ENCODE measurements at places on chromosomes 12 and 14.

DNA sequence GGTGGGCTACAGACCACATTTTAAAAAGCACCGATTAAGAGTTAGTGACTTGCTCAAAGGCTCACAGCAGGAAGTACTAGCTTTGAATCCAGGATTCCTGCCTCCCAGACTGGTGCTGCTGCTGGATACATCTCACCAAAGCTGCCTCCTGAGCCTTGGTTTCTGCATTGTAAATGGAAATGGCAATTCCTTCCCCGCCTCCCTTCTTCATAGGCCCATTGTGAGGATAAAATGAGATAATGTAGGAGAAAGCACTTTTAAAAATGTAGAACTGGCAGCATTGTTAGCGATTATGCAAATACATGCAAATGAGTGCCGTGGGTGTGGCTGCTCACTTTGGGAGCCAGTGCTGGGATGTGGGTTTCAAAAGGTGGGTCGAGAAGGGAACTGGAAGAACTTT, 15.4 kb downstream of the PDE1B start:
- no peak for DNase-seq

GRCh38 chr14:46596236-46596635, 55.3 kb downstream of the RPL10L start:
- no peak for DNase-seq

- peak; percentile 79 for DNase-seq
Measured at GRCh38 chr12:24911271-24911791, 37.6 kb downstream of the BCAT1 start.

DNA sequence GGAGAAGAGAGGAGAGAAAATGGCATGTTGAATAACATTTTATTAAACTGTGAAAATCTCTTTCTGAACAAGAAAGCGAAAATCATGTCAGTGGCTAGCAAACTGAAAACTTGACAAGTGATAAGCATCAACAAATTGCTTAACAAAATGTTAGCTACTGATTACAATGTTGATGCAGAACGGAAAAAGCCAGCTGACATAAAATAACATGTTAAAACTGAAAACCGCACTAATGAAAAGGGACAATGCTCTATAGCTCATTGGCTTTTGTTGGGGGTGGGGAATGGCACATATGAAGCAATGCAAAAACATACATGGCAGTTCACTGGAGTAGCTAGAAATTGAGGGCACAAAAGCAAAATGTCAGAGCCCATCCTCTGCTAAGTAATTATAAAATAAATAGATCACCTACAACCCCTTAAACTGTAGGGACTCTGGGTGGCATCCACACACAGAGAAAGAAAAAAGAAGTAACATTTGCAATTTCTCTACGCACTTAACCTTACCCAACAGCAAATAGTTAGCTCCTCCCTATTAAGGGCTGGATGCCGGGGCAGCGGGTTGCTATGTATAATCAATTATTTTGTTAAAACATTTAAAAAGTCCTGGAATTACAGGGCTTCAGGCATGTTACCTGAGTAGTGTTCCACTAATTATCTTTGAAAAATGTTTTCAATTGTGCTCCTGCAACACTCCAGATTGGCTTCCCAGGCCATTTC, 129.2 kb upstream of the USP15 start:
- DNase-seq: no peak

- no peak for DNase-seq
Measured at GRCh38 chr14:26963711-26964110, 365.9 kb upstream of the NOVA1 start.

GRCh38 chr12:52495389-52495788, 2.3 kb upstream of the KRT6A start:
- DNase-seq: no peak

GRCh38 chr12:110073049-110073831, 24.9 kb upstream of the C12orf76 start:
- no peak for DNase-seq

DNA sequence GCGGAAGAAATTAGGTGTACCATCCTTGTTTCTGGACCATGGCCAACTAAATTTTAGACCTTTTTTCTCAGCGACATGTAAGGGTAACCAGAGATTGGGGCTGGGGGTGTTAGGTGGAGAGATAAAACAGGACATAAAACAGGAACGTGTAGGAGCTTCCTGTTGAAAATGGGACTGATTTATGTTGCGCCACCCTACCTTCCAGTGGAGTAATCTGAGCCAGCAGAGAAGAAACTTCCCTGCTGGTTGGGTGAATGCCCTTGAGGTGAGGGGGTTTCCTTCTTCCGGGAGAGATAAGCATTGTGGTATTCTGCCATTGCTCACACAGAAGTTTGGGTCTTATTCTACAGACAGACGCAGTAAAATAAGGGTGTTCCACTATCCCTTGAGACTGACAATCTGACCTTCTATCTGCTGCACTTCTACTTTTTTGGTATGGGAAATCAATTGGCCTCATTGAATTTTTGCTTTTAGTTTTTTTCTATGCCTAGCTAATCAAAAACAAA, 417.6 kb downstream of the PCNX1 start:
- no peak for DNase-seq

- DNase-seq: no peak
Measured at GRCh38 chr14:103016594-103016993, 40.8 kb downstream of the CDC42BPB start.

GRCh38 chr14:89117012-89117411, 292.6 kb downstream of the TTC8 start:
- no peak for DNase-seq

GRCh38 chr14:35140718-35141581, 18.6 kb downstream of the PRORP start:
- DNase-seq: no peak

DNA sequence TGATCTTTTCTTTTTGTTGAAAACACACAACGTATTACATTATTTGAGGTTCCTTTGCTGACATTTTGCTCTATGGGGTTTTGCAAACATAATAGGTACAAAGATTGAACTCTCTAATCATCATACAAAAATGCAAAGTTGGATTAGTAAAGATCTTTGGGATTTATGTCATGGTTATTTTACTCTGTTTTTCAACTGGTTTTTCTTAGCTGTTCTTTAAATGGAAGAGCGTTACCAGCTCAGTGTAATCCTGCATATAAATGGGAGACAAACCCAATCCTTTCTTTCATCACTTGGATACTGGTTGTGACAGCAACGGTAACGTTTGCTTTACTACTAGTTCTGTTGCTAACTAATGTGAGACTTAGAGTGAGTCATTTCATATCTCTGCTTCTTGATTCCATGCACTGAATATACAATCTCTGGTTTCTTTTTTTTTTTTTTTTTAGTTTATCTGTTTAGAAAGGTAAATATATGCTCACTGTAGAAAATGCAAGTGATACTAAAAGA, 104.9 kb upstream of the NOVA1 start:
- DNase-seq: no peak

- DNase-seq: no peak
Measured at GRCh38 chr14:95498622-95499353, 17.7 kb downstream of the SYNE3 start.

- peak; percentile 7 for DNase-seq
Measured at GRCh38 chr14:61973981-61974380, 211.8 kb downstream of the SNAPC1 start.

DNA sequence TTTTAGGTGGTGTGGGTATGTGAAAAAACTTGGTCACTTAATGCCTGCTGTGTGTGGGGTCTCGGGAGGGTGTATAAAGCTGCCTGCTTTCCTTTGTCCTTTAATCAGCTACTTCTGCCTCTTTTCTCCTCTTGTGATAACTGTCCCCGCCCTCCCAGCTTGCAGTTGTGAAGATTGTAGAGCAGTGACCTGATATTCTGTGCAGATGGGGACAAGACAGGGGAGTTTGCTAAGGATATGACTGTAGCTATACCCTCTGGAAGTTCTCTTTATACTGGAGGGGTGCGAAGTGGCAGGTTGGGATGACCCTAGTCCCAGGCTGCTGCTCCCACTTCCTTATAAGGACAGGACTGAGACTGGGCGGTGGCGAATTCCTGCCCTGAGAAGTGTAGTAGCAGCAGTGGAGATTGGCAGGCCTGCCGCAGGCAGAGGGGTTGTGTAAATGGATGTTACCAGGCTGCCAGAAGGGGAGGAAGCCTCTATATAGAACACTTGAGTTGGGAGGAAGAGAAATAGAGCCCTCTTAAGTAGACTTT, 835 bp downstream of the MYL6 start:
- peak; percentile 20 for DNase-seq

DNA sequence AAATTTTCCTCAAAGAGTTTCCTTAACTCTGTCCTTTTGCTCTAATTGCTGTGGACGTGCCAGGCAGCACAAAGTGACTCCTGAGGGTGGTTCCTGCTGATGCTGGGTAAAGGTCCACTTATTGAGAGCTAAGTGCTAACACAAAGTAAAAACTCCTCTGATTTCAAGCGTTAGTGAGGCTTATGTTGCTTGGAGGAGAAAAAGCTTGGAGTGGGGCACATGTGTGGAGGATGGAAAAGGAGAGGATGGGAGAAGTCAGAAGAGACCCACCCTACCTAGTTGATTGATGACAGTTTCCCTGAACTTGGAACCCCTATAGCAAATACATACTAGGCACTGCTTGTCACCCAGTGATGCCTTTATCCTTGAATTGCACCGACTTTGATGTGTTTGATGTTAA, 10.1 kb upstream of the SLC11A2 start:
- no peak for DNase-seq

DNA sequence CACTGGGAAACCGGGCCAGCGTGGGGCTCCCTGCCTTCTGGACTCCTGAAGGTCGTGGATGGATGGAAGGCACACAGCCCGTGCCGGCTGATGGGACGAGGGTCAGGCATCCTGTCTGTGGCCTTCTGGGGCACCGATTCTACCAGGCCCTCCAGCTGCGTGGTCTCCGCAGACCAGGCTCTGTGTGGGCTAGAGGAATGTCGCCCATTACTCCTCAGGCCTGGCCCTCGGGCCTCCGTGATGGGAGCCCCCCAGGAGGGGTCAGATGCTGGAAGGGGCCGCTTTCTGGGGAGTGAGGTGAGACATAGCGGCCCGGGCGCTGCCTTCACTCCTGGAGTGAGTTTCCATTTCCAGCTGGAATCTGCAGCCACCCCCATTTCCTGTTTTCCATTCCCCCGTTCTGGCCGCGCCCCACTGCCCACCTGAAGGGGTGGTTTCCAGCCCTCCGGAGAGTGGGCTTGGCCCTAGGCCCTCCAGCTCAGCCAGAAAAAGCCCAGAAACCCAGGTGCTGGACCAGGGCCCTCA, 26.9 kb downstream of the HIP1R start:
- no peak for DNase-seq

GRCh38 chr14:84090837-84091236, 1439.1 kb upstream of the FLRT2 start:
- no peak for DNase-seq

DNA sequence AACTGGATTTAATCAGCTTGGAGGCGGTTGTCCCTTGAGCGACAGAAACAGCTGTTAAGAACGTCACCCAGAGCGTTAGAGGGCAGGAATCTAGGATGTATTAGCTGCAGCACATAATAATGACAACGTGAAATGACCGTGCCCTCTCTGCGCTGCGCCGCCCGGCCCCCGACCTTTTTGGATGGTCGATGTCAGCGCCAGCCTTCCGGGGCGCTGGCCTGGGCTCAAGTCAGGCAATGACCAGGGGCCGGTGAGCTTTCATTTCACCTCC, 427 bp upstream of the TMEM120B start:
- no peak for DNase-seq

- DNase-seq: no peak
Measured at GRCh38 chr12:115623764-115624334, 653.6 kb downstream of the MED13L start.

- no peak for DNase-seq
Measured at GRCh38 chr12:128802756-128803155, 21.0 kb downstream of the SLC15A4 start.

- DNase-seq: no peak
Measured at GRCh38 chr12:40668099-40668529, 24.1 kb upstream of the CNTN1 start.

DNA sequence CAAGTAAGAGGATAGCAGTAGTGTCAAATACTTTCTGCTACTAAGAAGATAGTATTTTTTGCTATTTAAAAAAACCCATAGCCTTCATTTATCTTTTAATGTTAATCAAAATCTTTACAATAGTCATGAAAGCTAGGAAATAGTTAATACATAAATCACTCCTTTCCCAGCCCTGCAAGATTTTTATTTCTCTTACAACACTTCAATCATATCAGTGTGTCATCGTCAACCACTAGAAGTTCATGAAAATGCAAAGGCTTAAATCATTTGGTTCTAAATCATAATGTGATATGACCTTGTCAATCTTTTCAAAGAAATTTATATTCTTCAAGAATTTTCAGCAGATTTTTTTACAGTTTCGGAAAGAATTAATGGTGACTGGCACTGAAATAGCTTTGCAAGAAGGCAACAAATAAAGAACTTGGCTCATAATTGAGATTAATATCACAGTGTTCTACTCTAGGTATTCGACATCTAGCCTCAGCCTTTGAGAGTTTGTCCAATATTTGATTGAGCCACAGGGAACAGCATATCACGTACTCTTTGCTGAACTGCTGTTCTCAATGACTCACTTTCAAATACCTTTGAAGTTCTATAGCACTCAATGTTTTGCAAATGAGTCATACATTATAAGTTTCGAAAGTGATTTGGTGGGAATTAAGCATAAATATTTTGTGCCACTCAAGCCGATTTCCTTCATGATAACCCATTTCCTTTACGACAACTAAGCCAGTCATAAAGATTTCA, 384.0 kb upstream of the FOXG1 start:
- DNase-seq: peak; percentile 34

- DNase-seq: no peak
Measured at GRCh38 chr12:7271893-7272514, 31.9 kb upstream of the ACSM4 start.

GRCh38 chr12:60209933-60210332, 614.1 kb downstream of the SLC16A7 start:
- no peak for DNase-seq

DNA sequence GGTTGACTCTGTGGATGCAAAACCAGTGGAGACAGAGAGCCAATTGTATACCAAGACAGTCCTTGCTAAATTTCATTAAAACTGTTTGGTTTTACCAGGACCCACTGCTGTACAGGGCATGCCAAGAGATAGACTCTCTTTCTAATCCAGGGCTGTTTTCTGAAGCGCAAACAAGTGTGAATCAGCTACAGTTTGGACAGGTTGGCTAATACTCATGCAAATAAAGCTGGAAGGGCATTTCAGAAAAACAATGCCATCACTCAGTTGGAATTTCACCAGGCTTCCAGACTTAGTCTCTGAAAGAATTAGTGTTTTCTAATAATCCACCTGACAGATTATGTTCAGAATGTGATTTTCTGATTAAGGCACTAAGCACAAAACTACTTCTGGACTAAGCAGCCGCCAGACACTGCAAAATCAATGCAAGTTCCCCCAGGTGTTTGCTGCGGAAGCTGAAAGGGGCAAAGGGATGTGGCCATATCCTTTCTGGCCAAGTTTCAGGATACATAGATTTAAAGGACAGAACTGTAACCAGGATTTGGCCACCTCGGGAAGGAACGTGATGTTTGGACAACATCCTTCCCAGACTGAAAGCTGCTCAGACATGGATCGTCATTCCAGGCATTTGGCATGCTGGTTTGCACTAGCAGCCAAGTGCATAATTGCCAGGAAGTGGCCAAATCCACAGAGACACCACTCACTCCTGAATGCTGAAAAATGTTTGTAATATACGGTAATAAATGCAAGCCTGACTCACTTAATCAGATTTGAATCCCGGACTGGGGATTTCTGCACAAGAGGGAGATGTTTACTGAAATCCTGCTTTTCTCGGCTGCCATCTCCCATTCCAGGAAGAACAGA, 32.0 kb upstream of the CDKN3 start:
- no peak for DNase-seq

- no peak for DNase-seq
Measured at GRCh38 chr12:80756875-80757274, 40.2 kb downstream of the MYF5 start.
